Type B pancreatic cell (in vitro differentiated cells): ENCODE measurements at places on chromosomes 1 and 21.

GRCh38 chr1:235516862-235517446, 12.7 kb upstream of the B3GALNT2 start:
- DNase-seq = no peak

DNA sequence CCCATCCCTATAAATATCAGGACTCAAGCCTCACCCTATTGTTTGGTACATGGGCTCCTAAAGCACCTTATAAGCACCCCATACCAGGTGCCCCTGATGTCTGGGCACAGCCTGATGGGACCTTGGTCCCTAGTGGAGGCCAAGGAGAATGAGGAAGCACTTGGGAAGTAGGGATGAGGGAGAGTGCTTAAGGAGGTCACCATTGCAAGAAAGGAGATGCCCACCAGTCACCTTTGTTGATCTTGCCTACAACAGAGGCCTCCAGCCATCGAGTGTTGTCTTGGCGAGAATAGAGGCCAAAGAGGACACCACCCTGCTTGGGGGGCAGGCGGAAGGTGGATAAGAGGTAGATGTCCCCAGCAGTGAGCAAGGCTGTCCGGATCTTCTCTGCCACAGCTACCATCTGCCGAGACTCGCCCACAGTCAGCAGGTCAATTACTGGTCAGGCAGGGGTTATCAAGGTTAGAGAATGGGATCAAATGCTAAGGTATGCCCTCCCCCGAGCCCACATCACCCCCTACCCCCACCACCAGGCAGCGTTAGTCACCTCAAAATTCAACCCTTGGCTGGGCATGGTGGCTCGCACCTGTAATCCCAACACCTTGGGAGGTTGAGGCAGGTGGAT, 1.6 kb downstream of the THBS3 start:
- DNase-seq = no peak

DNA sequence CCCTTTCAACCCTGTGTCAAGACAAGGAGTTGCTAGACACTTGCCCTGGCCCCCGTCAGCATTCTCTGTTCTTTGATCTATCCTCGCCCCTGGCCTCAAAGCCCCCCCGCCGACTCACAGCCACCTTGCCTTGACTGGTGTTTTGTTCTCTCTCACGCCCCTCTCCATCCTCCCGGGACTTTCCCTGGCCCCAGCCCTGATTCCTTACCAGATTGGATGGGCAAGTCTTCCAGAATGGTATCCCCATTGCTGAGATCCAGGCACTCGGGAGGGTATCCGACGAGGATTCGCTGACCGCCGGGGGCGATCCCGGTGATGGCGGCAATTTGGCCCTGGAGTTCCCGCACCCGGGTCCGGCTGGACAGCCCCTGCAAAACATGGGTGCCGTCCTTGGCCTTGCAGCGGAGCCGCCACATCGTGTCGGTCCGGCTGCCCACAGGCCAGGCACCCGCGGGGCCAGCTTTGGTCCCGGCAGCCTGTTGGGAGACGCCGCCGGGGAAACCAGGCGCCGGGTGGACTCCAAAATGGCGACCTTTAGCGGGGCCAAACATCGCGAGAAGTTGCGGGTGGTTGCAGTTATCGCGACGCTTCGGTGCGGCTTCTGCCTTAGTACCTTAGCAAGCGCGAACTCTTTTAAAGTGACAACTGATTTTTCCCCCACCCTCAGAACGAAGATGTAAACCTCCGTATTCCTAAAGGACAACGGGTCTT, 373 bp downstream of the YOD1 start:
- peak; percentile 91 for DNase-seq

GRCh38 chr1:4634793-4635406, 19.5 kb upstream of the AJAP1 start:
- DNase-seq = no peak

DNA sequence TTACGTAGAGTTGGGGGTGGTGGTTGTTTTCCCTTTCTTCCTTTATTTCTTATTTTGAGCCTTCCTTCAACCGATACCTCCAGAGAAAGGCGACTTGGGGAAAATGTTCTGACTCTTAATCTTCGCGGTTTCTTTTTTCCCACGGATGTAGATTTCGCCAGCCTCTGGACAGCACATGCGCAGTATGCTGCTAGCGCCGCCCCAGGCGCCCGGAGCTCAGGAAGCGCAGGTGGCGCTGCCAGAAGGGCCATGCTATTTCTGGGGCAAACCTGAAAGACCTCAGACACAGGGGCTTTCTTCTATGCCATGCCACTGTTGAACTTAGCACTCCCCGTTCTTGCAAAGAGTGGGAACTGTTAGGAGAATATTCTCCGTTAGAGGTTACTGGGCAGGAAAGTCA, 392.1 kb downstream of the KIF26B start:
- no peak for DNase-seq

- DNase-seq = no peak
These were observed 90.3 kb downstream of the DISC1 start for GRCh38 chr1:231716879-231717278.

- DNase-seq = peak; percentile 90
These were observed 36.4 kb upstream of the HHAT start for GRCh38 chr1:210292231-210292871.

- DNase-seq = no peak
These were observed 163.7 kb downstream of the LTN1 start for GRCh38 chr21:28828981-28829380.

DNA sequence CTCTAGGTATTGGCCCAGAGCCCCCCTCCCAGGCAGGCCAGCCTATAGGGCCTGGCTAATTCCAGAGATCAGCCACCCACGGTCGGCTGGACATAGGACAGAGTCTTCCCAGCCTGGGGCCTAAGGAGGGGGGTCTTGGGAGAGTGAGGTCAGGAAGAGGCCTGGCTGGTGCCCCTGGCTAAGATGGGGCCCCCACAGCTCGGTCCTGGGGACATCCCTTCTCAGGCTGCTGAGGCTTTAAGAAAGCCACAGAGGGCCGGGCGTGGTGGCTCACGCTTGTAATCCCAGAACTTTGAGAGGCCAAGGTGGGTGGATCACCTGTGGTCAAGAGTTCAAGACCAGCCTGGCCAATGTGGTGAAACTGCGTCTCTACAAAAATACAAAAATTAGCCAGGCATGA, 2.5 kb downstream of the C1orf167 start:
- DNase-seq = no peak

DNA sequence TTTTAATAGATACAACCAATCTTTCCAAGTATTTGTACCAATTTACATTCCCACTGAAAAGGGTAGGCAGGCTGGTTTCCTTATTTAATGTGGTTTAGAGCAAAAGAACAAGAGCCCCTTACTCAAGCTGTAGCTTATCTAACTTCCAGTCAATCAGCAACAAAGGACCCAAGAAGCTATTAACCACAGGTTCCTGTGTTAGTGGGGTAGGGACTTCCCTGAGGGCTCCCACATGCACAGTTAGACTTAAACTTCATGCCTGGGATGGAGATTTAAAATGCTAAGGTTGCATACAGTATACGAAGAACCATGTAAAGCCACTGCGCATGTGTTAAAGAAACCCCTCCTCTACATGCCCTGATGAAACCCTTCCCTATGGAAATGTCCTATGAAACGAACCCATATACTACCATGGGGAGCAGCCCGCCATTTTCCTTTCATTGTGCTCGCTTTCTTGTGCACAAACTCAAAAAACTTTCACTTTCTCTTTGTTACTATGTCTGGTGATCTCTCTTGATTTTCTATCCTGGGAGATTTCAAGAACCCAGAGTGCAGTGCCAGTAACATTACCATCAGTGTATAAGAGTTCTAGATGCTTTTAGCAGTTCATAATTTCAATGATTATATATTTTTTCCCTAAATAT, 23.3 kb upstream of the ST6GALNAC5 start:
- DNase-seq = no peak

DNA sequence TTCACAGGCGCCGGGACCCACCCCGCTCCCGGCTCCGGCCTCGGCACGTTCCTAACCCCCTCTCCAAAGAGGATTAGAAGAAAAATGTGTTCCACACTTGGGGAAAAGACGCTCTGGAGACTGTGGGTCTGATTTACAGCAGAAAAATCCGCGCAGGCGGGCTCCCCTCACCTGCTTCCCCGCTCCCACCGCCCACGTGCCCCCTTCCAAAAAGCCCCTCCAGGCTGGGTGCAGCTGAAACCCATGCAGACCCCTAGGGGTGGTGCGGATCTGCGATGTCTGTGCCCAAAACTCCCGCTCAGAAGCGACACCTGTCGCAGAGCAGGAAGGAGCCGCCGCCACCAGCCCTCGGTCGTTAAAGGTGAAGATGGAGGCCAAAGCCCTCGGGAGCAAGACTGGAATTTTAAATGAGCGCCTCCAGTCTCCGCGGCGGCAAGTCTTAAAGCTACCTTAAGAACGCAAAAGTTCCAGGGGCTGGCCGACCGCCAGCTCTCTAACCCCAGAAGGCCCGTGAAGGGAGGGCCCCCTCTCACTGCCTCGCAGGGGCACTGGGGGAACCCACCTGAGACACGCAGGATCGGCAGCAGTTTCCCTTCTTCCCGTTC, 688 bp upstream of the CHD5 start:
- DNase-seq = no peak

DNA sequence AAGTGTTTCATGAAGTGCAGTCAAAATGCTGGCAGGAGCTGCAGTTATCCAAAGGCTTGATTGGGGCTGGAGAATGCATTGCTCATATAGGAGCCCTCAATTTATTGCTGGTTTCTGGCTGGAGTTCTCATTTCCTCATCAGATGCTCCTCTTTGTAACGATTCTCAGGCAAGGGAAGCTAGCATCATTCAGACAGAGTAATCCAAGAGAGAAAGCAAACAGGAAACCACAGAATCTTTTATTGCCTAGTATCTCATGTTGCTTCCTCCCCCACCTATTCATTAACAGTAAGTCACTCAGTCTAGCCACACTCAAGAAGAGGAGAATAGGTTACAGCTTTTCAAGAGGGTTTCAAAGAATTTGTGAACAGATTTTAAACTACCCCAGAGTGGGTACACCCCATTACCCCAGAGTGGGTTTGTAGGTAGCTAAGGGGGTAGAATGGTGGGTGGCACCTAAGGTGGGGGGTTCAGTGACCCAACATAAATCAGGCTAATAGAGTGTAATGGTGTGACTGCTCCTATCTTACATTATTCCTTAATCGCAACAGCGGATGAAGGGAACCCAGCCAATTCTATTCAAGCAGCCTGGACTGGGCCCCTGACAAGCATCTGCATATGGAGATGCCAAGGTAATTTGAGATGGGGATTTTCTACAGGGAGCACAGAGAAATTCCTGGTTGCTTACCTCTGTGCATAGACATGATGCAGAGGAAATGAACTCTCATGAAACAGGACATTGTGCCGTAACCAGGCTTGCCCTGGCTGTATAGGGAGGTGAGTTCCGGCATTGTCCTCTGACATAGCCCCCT, 67.1 kb downstream of the KCNJ15 start:
- no peak for DNase-seq

DNA sequence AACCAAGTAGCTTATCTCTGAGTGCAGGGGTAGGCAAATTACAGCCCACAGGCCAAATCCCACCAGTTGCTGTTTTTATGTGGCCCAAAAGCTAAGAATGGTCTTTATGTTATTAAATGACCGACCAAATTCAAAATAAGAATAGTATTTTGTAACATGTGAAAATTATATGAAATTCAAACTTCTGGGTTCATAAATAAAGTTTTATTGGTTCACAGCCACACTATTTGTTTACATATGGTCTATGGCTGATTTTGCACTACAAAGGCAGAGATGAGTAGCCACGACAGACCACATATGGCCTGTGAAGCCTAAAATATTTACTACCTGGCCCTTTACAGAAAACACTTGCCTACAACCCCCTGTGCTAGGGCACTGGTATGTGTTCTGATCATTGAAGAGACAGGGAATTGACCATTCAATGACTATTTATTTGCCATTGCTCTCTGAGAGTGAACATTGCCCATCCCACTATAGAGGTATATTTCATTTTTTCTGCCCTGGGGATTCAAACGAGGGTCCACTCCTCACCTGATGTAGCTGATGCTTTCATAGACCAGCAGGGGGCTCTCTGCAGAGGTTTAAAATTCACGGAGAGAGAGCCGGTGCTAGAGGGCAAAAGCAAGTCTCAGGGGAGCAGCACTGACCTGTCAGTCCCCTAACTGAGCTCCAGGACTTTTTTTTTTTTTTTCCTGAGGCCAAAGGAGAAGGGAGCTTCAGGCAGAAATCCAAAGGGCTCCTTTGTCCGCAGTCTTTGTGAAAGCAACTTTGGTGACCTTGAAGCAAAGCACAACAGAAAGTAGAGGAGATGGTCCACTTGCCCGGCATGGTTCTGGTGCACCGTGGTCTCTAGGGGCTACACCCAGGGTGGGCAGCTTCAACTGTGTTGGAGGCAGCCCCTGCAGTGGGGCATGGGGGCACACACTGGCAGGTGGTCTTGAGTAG, 7.3 kb upstream of the GNL2 start:
- no peak for DNase-seq

- no peak for DNase-seq
These were observed 17.0 kb downstream of the MARK1 start for GRCh38 chr1:220544901-220545303.

DNA sequence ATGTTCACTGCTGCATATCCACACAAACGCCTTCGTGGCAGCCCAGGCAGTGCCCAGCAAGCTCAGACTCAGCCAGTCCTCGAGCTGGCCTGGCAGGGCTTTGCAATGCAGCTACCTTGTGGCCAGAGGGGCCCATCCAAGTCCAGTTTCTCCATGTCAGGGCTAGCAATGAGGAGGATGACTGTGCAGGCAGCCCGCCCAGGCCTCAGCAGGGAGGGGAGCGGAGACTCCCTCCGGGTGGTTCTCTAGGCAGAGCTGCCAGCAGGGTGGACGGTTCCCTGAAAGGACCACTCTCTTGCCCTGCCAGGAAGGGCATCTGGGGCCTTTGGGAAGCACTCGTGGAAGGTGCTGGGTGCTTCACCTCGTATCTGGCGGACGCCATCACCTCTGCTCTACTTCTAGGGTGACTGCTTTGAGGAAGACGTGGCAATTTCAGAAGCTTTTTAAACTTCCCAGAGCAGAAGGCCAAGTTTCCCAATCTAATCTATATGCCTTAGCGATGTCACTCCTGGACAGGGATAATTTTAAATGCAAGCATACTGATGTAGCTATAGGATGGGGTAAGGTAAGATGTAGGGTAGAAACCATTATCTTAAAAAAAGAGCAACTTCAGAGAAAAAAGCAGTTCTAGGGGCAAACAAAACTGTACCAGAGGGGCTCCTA, 56.2 kb downstream of the RUNX1 start:
- DNase-seq = no peak

DNA sequence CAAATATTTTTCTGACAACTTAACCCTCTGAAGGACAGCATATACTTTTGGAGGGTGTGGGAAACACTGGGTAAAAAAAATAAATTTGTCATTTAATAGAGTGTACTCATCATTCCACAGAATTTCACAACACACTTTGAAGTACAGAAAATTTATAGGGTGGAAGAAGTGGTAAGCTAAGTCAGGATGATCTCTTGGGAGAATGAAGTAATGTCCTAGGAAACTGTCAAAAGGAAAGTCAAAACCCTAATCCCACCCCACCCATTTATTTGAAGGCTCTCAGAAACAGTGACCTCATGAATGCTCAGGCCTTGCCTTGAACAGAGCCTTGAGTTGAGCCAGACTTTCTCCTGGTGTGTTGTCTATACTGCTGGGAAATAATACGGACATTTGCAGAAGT, 7.3 kb upstream of the UAP1 start:
- DNase-seq = no peak
